Suppressor macrophage treated with lipopolysaccharide for 4 hours (primary cell): ENCODE measurements at places on chromosomes 13 and 19.

DNA sequence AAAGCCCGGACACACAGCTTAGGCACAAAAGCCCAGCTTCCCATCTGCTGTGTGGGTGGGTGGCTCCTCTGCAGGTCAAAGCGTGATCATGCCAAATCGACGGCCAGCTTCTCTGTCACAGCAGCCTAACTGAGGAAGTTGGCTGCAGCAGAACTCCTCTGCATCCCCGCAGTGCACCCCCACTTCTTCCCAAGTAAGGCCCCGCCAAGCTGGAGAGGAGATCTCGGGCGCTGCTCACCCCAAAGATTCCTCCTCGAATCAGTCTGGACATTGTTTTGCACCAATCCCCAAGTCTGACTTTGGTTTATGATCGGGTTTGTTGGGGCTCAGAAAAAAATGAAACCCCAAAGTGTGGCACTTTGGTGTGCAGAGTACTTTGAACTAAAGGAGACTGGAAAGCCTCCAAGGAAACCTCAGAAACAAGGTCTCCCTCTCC, 19.7 kb upstream of the CPB2 start:
- DNase-seq, result peak; percentile 40

DNA sequence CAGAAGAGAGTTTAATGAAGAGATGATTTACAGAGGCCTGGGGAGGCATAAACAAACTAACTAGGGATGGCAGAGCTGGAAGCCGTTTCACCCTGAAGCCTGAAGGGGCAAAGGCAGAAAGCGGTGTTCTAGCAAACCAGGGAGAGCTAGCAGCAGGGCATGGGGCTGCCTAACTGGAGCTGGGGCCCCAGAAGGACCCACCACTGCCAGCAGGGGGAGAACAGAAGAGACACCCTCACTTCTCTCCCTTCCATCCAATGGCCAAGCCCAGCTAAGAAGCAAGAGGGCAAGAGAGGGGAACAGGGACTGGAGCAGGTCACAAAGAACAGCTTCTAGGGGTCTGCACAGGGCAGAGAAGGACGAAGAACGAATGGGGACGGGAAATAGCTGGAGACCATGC, 195.5 kb downstream of the KATNAL1 start:
- no peak for DNase-seq

- DNase-seq, result no peak
Observed at GRCh38 chr13:44163108-44163507, 210.5 kb upstream of the SERP2 start.

DNA sequence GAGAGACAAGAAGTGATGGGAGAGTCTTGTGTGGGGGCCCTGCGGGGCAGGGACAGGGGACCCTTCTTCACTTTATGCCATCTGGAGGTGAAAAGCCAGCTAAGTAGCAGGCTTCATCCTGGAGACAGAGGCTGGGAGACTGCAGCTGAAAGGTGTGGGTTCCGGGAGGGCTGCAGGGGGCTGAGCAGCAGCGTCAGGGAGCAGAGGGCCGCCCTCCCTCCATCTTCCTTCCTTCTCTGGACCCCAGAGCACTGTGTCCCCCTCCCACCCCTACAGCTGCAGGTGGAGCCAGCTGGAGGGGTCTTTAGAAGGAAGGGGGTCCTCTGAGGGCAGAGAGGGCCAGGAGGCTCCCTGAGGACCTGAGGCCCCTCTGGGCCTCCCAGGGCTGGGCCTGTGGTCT, 96.6 kb downstream of the WTIP start:
- DNase-seq, result no peak

DNA sequence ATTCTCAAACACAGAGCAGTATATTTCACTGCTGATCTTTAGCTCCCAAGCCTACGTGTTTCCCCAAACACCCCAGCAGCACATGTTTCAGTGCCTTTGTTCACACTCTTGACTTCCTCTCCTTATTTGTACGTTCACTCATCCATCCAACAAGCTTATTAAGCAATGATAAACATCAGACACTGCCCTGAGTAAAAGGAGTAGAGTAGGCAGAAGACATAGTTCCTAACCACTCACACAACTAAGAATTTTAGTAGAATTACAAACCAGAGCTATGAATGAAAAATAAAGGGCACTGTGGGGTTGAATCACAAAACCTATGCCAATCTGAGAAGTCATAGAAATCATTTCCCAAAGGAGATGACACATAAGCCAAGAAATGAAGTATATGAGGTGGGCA, 213.5 kb downstream of the DIAPH3 start:
- DNase-seq, result no peak

GRCh38 chr13:73715114-73715910, 418.9 kb downstream of the KLF12 start:
- no peak for DNase-seq

DNA sequence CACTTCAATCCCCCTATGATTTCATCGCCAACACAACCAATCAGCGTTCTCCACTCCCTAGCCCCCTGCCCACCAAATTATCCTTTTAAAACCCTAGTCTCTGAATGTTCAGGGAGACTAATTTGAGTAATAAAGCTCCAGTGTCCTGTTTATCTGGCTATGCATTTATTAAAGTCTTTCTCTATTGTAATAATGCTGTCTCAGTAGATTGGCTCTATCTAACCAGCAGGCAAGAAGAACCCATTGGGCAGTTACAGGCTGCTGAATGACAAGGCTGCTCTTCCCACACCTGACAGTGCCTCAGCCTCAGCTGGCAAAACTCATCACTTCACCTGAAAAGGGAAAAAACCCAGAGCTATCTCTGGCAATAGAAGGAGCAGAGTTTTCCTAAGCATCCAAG, 20.2 kb upstream of the CHST8 start:
- no peak for DNase-seq

DNA sequence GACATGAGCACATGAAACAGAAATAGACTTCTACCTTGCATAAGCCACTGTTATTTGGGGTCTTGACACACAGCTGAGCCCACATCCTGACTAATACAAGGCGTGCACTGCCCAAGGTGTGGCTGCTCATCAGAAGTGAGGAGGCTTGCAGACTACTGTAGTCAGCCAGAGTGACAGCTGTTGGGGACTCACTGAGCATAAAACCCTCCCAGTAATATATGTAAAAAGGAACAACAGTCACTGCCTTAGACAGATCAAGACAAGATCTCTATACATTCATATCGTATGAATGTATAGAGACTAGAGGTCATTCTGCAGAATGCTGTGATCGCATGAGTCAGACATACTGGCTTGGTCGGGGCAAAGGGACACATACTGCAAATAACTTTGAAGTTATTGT, 4.1 kb upstream of the C1QTNF9B start:
- no peak for DNase-seq

DNA sequence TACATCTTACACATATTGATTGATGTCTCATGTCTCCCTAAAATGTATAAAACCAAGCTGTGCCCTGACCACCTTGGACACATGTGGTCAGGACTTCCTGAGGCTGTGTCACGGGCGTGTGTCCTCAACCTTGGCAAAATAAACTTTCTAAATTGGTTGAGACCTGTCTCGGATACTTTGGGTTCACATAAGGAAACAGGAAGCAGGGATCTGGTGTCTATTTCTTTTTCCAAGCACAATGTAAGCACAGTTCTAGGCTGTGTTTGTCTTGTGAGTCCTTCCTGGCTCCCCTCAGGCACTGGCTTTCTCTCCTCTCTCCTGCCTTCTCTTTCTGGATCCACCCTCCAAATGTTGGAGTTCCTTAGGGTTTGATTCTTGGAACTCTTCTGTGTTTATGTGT, 27.6 kb upstream of the TPT1 start:
- DNase-seq, result no peak

GRCh38 chr13:105436943-105437342, 1098.5 kb downstream of the EFNB2 start:
- DNase-seq, result no peak

DNA sequence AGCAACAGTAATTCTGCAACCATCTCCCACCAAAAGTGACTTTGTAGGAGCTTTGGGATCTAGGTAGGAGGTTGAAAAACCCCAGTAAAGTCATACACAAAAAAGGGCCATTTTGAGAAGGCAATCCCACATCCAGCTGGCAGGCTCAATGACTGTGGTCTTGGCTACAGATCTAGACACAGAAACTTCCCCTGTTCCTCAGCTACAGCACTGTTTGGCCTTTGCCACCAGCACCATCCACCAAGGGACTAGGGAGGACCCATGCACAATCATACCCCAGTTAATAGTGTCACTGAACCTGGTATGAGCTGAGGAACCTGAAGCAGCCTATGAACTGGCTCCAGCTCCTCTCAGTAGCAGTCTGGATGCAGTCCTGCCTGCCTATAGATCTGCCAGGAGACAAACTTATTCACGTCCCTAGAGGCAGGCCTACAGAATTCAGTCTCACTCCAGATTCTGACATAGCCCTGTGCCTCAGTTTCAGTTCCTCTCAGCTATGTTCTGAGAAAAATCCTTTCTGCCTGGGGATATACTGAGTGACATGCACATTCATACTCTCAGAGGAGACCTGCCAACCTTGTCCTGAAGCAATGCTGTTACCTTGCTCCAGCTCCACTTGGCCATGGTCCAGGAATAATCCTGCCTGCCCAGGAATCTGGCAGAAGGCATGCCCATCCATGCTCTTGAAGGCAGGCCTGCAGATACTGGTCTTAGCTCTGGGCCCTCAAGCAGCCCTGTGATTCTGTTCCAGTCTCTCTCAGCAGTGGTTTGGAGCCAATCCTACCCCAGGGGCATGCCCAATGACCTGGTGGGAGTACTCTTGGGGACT, 2048.3 kb upstream of the PCDH20 start:
- no peak for DNase-seq

GRCh38 chr19:45769821-45770191, 754 bp upstream of the SIX5 start:
- DNase-seq, result peak; percentile 28

GRCh38 chr13:94534166-94534565, 54.7 kb upstream of the DCT start:
- DNase-seq, result no peak

DNA sequence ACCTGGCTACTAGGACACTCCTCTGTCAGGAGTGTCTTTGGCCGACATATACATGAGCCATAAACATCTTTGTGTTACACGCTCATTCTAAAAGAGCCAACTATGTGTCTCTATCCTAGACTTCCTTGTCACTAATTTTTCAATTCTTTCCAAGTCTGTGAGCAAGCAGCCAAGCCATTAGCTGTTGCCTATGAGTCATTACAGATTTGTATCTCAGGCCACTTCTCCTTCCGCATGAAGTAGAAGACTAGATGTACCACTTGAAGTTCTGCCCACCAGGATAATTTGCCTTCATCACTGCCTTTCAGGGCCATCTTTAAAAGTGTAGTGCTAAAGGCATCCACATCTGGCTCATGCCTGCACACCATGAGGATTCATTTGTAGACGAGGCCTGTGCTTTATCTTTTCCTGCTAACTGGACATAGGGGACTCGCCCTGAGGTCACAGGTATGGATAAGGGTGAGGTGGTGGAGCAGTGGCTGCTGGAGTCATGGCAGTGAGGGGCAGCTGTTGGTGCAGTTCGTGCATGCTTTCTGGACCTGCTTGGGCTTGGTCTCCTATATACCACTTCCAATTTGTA, 126.1 kb upstream of the KL start:
- no peak for DNase-seq

GRCh38 chr13:73421310-73421912, 362.6 kb downstream of the KLF5 start:
- DNase-seq, result no peak

DNA sequence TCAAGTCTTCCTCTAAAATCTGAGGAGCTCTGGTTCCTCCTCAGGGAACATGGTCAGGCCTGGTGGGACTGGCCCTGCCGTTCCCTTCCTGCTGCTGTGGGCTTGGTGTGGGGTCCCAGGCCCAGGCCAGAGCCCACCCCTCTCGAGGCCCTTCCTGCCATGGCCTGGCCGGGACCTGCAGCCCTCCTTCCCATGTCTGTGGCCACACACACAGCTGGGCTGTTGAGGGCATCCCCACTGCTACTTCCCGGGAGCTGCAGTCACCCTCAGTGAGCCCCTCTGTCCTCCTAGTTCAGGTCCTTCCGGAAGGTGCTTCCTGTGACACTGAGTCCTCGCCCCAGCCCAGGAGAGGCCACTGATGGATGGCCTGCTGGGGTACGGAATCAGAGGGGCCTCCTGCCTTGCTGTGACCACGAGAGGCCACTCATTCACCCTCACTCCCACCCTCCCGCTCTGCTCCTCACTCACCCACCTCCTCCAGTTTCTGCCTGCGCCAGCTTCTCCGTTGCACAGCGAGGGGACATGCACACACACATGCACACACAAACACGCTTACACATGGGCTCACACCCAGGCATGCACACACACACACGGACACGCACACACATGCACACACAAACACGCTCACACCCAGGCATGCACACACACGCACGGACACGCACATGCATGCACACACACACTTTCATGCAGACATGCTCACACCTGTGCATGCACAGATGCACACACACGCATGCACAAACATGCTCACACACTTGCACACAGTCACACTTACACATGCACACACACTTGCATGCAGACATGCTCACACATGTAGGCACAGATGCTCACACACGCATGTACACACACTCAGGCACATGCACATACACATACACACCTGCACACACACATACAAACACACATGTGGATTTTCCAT, 7.3 kb upstream of the MCF2L start:
- no peak for DNase-seq

DNA sequence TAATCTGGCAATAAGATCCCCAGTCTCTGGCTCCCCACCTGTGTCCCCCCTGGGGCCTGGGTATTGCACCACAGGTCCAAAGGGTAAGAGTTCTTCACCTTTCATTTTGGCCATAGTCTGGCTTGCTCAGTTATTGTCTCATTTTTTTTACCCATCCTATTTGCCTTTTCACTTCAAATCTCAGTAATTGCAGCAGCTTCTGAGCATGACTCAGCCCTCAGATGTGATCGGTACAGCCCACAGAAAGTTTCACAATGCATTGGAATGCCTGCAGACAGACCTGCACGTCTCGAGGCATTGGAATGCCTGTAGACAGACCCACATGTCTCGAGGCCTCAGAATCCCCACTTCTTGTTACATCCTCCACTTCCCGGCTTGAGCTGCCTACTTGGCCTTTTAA, 173.6 kb downstream of the NUFIP1 start:
- peak; percentile 62 for DNase-seq

GRCh38 chr19:33175156-33175782, 18.9 kb upstream of the LRP3 start:
- DNase-seq, result no peak

GRCh38 chr13:26698392-26699196, 62.0 kb downstream of the GPR12 start:
- DNase-seq, result peak; percentile 77

DNA sequence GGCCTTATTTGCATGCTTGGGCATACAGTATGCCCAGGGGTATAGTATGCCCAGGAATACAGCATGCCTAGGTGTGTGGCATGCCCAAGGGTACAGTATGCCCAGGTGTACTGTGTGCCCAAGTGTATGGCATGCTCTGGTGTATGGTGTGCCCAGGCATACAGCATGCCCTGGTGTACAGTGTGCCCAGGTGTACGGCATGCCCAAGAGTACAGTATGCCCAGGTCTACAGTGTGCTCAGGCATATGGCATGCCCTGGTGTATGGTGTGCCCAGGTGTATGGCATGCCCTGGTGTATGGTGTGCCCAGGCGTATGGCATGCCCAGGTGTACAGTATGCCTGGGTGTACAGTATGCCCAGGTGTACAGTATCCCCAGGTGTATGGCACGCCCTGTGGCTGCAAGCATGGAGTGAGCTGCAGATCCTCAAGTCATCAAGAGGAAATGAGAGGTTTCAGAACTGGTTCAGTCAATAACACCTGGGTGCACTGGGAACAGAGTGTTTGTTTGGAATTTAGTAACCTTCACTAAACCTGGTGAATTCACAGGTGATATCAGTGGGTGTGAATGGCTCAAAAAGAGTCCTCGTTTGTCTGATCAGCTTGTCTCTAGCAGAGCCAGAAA, 7.8 kb upstream of the C13orf42 start:
- no peak for DNase-seq

- DNase-seq, result no peak
Observed at GRCh38 chr13:48985756-48986155, 10.0 kb downstream of the FNDC3A start.

- no peak for DNase-seq
Observed at GRCh38 chr19:13583114-13583513, 76.8 kb upstream of the CACNA1A start.
